ENCODE measurements at places on chromosomes 6 and 20.

DNA sequence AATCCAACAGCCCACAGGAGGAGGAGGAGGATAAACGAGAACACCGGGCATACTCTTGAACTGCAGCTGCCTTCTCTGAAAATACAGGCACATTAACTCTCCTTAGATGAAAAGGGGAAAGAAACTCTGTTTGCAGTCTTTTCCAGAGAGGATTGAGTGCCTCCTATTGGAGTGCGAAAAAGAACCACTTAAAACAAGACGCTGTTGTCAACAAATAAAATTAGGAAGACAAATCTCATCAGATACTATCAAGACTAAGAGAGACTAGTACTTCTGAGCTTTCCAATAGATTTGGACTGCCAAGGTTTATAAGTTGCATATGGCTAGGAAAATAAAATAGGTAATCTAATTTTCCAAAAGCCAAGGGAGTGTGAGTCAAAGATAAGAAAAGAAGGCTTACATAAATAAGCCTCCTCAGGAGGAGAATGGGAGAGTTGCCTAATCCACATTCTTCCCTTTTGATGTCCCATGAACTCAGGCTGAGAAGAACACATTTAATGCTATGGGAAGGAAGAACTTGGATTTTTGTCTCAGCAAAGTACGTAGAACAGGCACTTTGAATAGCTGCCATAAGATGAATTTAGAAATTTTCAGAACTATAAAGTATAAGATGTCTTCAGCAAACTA lies 154.7 kb downstream of the ARHGAP18 start:
- no peak for DNase-seq
- H3K4me3 ChIP-seq: no peak overlapping the region
- H3K27ac ChIP-seq: no peak overlapping the region
- 0 out of 2 replicates have a peak, but pooled peaks cover 3% of the 10 kb centered on the region for H3K36me3 ChIP-seq
- H3K4me1 ChIP-seq: no peaks in the 10 kb centered on the region

- peaks cover 8% of the 10 kb centered on the region for H3K4me1 ChIP-seq
- no peak overlapping the region for H3K4me3 ChIP-seq
- H3K27ac ChIP-seq: no peak overlapping the region
- no peaks in the 10 kb centered on the region for H3K36me3 ChIP-seq
Observed at GRCh38 chr6:78589436-78589835, 277.9 kb upstream of the IRAK1BP1 start.

DNA sequence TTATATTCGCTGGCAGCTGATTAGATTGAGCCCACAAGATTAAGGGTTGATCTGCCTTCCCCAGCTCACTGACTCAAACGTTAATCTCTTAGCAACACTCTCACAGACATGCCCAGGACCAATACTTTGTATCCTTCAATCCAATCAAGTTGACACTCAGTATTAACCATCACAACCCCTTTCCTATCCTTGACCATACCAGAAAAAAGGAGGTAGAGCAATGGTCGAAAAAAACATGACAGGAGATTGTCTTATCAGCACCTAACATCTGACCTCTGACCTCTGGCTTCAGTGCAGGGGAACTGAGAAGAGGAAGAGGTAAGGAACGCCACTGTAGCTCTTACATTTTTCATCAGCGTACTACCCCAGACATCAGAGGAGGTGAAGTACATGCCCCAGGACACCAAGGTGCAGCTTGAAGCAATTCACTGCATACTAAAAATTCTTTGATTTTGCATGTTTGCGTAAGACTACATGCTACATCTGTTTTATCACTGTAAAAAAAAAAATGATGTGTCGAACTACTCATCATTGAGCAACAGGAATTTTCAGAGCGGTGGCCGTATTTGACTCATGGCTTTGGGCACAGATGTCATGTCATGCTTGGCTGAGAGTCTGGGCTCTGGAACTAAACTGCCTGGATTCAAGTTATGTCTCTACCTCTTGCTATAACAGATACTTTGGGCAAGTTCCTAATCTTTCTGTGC lies 188.0 kb upstream of the TAB2 start:
- DNase-seq: no peak
- peaks cover 5% of the 10 kb centered on the region for H3K4me1 ChIP-seq
- no peak overlapping the region for H3K4me3 ChIP-seq
- no peaks in the 10 kb centered on the region for H3K27me3 ChIP-seq
- H3K36me3 ChIP-seq: no peaks in the 10 kb centered on the region
- H3K27ac ChIP-seq: no peak overlapping the region

- H3K36me3 ChIP-seq: no peaks in the 10 kb centered on the region
- no peaks in the 10 kb centered on the region for H3K27me3 ChIP-seq
- no peaks in the 10 kb centered on the region for H3K4me1 ChIP-seq
- no peak for DNase-seq
Observed at GRCh38 chr6:21914121-21914973, 320.8 kb downstream of the SOX4 start.

GRCh38 chr6:1720620-1721322 lies 111.1 kb downstream of the FOXC1 start:
- H3K4me1 ChIP-seq: peaks cover 19% of the 10 kb centered on the region
- no peaks in the 10 kb centered on the region for H3K36me3 ChIP-seq
- no peaks in the 10 kb centered on the region for H3K27me3 ChIP-seq
- H3K4me3 ChIP-seq: no peak overlapping the region

- H3K4me1 ChIP-seq: peaks cover 30% of the 10 kb centered on the region
- no peak overlapping the region for H3K4me3 ChIP-seq
- no peak overlapping the region for H3K27ac ChIP-seq
- H3K36me3 ChIP-seq: no peaks in the 10 kb centered on the region
Observed at GRCh38 chr6:34546551-34547321, 9.4 kb downstream of the SPDEF start.

- H3K4me3 ChIP-seq: no peak overlapping the region
- H3K27ac ChIP-seq: no peak overlapping the region
- DNase-seq: no peak
- no peaks in the 10 kb centered on the region for H3K36me3 ChIP-seq
- peaks cover 7% of the 10 kb centered on the region for H3K4me1 ChIP-seq
Observed at GRCh38 chr6:19879663-19880062, 42.5 kb downstream of the ID4 start.

DNA sequence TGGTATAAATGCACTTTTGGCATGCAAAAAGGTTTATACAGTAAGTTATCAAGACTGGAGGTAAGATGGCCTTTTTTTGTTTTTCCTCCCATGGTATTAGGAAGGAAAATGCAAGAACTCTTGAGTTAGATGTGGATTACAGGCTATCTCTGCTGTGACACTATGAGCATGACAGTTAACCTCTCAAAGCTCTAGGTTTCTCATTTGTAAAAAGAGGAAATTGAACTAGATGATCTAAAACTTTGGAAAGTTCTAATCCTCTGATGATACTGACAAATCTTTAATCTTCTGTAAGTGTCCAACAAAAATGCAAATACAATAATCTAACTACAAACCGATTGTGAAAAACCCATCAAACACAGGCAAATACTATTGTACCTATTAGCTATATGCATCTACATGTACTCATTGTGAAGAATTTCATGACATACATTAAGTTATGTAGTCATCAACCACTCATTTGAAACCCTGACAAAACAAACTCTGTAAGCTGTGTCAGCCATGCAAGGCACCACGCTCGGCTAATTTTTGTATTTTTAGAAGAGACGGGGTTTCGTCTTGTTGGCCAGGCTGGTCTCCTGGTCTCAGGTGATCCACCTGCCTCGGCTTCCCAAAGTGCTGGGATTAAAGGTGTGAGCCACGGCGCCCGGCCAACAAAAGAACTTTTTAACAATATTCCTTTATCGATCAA lies 4.2 kb downstream of the CDK19 start:
- H3K4me3 ChIP-seq: no peak overlapping the region
- no peak overlapping the region for H3K27ac ChIP-seq
- no peaks in the 10 kb centered on the region for H3K36me3 ChIP-seq
- peaks cover 6% of the 10 kb centered on the region for H3K4me1 ChIP-seq
- H3K27me3 ChIP-seq: no peaks in the 10 kb centered on the region
- no peak for DNase-seq

DNA sequence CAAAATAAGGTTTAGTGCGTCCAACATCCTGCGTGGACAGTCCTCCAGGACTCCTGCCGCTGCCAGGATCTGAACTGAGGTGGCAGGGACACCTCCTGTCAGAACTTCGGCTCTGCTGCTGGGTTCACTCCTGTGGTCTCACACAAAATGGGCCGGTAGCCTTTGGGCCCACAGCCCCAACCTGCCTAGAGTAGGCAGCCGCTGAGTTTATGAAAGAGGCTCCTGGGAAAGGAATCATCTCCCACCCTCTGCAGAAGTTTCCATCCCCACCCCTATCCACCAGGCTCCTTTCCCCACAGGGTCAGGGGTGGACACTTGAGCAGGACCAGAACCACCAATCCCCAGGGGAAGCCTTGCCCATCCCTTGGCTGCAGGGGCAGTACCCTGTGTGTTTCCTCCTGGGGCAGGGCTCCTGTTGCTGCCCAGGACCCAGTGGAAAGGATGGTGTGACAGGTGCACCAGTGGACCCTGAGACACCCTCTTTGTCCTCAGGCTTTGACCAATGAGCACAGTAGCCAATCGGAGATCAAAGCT lies 2.1 kb upstream of the ABHD16B start:
- H3K27ac ChIP-seq: no peak overlapping the region
- H3K27me3 ChIP-seq: no peaks in the 10 kb centered on the region
- no peak for DNase-seq

DNA sequence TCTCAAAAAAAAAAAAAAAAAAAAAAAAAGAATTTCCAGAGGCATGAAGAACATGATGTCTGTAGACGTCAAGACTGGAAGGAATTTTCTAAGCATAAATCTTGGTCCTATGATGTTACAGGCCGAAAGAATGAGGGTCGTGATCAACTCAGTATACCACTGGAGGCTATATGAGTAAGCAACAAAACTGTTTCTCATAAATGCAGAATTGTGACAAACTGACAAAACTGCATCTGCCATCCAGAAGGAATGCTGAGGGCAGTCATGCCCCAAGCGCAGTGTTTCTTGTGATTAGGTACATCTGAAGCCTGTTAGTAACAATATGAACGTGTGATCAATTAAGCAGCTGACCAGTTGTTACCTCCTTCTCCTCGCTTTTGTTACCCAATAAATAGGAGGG lies 43.5 kb upstream of the ADGRG6 start:
- no peak for DNase-seq
- no peak overlapping the region for H3K27ac ChIP-seq
- H3K4me3 ChIP-seq: no peak overlapping the region
- no peaks in the 10 kb centered on the region for H3K27me3 ChIP-seq

- H3K27ac ChIP-seq: no peak overlapping the region
- H3K4me1 ChIP-seq: no peaks in the 10 kb centered on the region
- peaks cover 32% of the 10 kb centered on the region for H3K27me3 ChIP-seq
- DNase-seq: no peak
- no peak overlapping the region for H3K4me3 ChIP-seq
Observed at GRCh38 chr6:167210375-167211294, 52.9 kb upstream of the GPR31 start.

DNA sequence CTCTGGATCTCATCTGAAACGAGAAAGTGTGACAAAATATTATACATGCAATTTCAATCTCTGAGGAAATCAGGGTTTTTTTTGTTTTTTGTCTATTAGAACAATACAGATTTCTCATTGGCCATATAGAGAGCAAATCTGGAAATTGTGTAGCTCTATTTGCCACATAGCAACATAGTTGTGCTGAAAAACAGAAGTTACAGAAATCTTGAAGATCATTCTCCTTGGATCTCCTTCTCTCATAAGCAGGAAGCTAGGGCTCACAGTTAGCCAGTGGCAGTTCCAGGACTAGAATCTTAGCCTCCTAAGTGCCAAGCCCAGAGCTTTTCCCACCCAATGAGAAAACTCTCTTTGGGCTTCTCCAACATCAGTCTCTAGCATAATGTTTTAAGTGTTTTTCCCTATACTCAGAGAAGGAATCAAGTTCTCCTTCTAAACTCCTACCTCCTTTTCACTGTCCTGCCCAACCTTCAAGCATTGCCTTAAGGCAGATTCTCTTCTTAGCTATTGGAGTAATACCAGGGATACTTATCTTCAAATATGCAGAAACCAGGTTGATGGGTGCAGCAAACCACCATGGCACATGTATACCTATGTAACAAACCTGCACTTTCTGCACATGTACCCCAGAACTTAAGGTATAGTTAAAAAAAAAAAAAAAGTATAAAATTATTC lies 211.6 kb downstream of the ALDH8A1 start:
- no peak overlapping the region for H3K4me3 ChIP-seq
- no peaks in the 10 kb centered on the region for H3K27me3 ChIP-seq
- no peaks in the 10 kb centered on the region for H3K36me3 ChIP-seq

DNA sequence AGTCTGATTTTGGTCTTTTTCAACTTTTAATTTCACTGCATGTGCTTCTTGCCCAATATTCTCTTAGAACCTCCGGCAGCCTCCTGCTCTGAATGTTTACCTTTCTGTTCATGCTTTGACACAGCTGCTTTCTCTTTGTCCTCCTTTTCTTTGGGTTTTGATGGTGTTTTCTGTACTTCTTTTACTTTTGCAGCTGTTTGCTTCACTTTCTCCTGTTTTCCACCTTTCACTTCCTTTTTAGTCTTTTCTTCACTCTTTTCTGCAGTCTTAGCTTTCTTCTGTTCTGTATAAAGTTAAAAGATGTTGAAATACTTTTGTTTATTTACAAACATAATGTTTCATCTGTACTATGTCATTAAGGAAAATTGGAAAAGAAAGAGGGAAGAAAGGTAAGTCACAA lies 133.1 kb downstream of the TRDN start:
- H3K36me3 ChIP-seq: no peaks in the 10 kb centered on the region
- H3K27ac ChIP-seq: no peak overlapping the region
- no peak for DNase-seq
- 0 out of 2 replicates have a peak, but pooled peaks cover 6% of the 10 kb centered on the region for H3K27me3 ChIP-seq
- H3K4me3 ChIP-seq: no peak overlapping the region

DNA sequence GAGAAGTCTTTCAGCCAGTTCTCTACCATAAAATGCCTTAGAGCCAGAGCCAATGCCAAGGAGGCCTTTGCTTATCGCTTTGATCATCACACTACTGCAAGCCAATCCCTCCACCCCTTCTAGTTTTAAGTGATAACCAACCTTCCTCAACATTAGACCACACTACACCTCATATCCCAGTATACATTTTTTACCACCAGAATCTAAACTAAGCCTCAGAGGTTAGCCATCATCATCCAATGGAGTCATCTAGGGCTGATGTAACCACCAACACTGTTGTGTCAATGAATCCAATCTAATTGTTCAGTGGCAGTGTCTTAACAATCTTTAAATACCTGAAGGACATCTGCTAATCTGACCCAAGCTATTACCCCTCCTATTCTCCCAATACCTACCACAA lies 6.4 kb downstream of the ZUP1 start:
- no peaks in the 10 kb centered on the region for H3K27me3 ChIP-seq
- no peak for DNase-seq
- H3K36me3 ChIP-seq: peaks cover 2% of the 10 kb centered on the region
- H3K4me1 ChIP-seq: no peaks in the 10 kb centered on the region
- H3K27ac ChIP-seq: no peak overlapping the region
- no peak overlapping the region for H3K4me3 ChIP-seq

DNA sequence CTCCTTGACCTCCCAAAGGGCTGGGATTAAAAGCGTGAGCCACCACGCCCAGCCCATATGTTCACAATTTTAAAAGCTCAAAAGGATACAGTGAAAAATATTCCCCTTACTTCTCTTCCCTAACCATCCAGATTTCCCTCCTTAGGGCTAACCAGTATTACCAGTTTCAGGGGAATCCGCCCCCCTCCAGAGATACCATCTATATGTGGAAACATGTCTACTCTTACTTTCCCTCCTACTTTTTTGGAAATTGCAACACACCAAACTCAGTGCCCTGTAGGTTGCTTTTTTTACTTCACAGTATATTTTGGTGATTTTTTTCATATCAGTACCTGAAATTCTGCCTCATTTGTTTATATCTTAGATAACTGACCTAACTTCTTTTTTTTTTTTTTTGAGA lies 6.9 kb upstream of the RPL10A start:
- H3K36me3 ChIP-seq: peaks cover 22% of the 10 kb centered on the region
- no peaks in the 10 kb centered on the region for H3K4me1 ChIP-seq

Measured in HCT116 (cell line).